ENCODE measurements at places on chromosomes 11 and 22.

DNA sequence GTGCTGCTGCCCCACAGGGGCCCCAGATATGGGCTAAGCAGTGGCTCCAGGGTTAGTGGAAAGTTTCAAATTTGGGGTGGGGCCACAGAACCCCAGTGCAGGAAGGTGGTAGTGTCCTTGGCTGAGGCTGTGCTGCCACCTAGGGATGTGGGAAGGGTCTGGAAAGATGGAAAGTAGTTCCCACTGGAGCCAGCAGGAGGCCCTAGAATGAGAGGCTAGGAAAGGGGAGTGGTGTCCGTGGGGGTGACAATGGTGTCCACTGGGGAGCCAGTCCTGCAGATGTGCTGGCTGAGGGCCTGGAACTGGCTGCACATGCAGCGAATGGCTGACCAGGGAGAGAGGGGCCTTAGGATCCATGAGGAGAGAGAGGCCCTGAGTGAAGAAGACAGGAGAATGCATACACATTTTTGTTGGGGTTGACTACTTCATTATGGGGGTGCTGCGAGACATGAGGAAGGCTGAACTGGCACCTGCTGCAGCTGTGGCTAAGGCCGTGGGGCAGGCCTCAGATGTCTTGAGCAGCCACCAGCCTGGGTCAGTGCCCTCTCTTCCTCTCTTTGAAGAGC is 21.1 kb downstream of the RFPL3 start:
- H3K36me3 ChIP-seq: no peaks in the 10 kb centered on the region
- no peak overlapping the region for H3K27ac ChIP-seq
- no peaks in the 10 kb centered on the region for H3K27me3 ChIP-seq
- H3K4me3 ChIP-seq: no peak overlapping the region
- H3K4me1 ChIP-seq: no peaks in the 10 kb centered on the region

DNA sequence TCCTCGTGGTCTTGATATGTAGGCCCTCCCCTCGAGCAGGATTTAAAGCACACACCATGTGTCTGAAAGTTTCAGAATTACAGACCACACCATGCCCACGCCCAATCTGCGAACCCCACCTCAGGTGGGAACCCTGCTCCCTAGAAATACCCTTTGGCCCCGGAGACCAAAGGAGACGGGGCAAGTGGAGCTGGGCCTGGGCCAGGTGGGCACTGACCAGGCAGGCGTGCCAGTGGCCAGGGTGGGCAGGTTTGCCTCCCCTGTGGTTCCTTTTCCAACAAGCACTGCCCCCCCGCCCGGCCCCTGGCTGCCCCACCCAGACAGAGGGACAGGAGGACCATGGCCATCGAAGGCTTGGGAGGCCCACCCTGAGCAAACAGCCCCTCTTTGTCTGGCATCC is 400.4 kb downstream of the TBC1D22A start:
- no peaks in the 10 kb centered on the region for H3K36me3 ChIP-seq
- no peaks in the 10 kb centered on the region for H3K4me1 ChIP-seq
- H3K27me3 ChIP-seq: no peaks in the 10 kb centered on the region
- no peak overlapping the region for H3K27ac ChIP-seq
- no peak for DNase-seq

- no peak overlapping the region for H3K27ac ChIP-seq
- H3K4me1 ChIP-seq: no peaks in the 10 kb centered on the region
- H3K4me3 ChIP-seq: no peak overlapping the region
- no peaks in the 10 kb centered on the region for H3K27me3 ChIP-seq
Measured at GRCh38 chr11:970319-970871, 44.7 kb downstream of the AP2A2 start.

DNA sequence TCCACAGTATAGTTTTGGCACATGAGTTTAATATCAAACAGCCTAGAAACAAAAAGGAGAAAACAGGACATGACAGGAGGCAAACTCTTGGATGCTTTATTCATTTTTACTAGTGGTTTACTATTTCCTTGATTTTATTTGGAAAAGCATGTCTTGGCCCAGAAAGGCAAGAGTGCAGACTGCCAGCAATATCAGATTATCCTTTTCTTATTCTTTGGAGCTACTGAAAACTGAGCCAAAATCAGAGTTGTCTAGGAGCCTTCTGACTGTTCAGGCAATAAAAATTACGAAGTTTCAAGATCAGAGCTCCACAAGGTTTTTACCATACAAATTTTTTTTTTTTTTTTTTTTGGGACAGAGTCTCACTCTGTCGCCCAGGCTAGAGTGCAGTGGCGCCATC is 16.0 kb downstream of the CELF1 start:
- H3K4me3 ChIP-seq: no peak overlapping the region
- H3K27ac ChIP-seq: no peak overlapping the region
- no peaks in the 10 kb centered on the region for H3K27me3 ChIP-seq
- no peaks in the 10 kb centered on the region for H3K36me3 ChIP-seq
- H3K4me1 ChIP-seq: peaks cover 36% of the 10 kb centered on the region

GRCh38 chr11:19756675-19757475 is 44.2 kb downstream of the NAV2 start:
- DNase-seq: peak; percentile 55
- peaks cover 16% of the 10 kb centered on the region for H3K4me1 ChIP-seq
- no peaks in the 10 kb centered on the region for H3K36me3 ChIP-seq
- H3K27ac ChIP-seq: no peak overlapping the region

GRCh38 chr22:50299785-50300619 is 7.4 kb downstream of the PLXNB2 start:
- H3K4me1 ChIP-seq: peaks cover 52% of the 10 kb centered on the region
- no peak overlapping the region for H3K4me3 ChIP-seq
- no peaks in the 10 kb centered on the region for H3K36me3 ChIP-seq

GRCh38 chr22:50503475-50504145 is 3.9 kb downstream of the LMF2 start:
- H3K27ac ChIP-seq: no peak overlapping the region
- no peaks in the 10 kb centered on the region for H3K27me3 ChIP-seq
- H3K36me3 ChIP-seq: peaks cover 4% of the 10 kb centered on the region
- no peak overlapping the region for H3K4me3 ChIP-seq
- DNase-seq: no peak

GRCh38 chr22:19875061-19875530 is 20.4 kb upstream of the GNB1L start:
- H3K4me1 ChIP-seq: peaks cover 45% of the 10 kb centered on the region
- H3K36me3 ChIP-seq: no peaks in the 10 kb centered on the region
- H3K4me3 ChIP-seq: no peak overlapping the region

DNA sequence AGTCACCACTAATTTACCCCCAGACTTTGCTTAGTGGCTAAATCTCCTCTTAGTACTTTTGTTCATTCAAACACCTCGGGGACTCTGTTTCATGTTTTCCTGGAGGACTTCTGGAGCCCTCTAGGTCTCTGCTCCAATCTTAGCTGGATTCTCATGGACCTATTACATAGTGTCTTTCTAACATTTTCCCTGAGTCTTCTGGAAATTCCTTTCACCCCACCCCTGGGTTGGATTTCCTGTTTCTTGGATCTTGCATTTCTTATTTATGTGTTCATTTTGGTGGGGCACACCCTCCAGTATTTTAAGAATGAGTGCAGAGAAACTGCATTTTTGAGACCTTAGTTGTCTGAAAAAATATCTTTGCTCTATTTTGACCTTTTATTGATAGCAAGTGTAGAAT is 220.1 kb downstream of the BLID start:
- peak; percentile 74 for DNase-seq
- H3K27me3 ChIP-seq: no peaks in the 10 kb centered on the region
- H3K36me3 ChIP-seq: no peaks in the 10 kb centered on the region
- H3K4me3 ChIP-seq: no peak overlapping the region
- H3K27ac ChIP-seq: no peak overlapping the region

GRCh38 chr11:76073724-76074123 is 132.6 kb downstream of the WNT11 start:
- H3K27ac ChIP-seq: no peak overlapping the region
- H3K4me3 ChIP-seq: no peak overlapping the region
- H3K27me3 ChIP-seq: no peaks in the 10 kb centered on the region
- no peaks in the 10 kb centered on the region for H3K36me3 ChIP-seq
- H3K4me1 ChIP-seq: peaks cover 10% of the 10 kb centered on the region
- peak; percentile 41 for DNase-seq

All from astrocyte (in vitro differentiated cells and primary cell).